ENCODE measurements at places on chromosomes 6 and 20. TPM values are rescaled to one million over a fixed set of nuclear protein-coding genes. Genes with fewer than 3 reads are reported as not detected.

GRCh38 chr6:50939931-50940330, 121.3 kb downstream of the TFAP2B start:
- DNase-seq = no peak

Gene PSORS1C1
- 6.8 TPM for polyA plus RNA-seq

DNA sequence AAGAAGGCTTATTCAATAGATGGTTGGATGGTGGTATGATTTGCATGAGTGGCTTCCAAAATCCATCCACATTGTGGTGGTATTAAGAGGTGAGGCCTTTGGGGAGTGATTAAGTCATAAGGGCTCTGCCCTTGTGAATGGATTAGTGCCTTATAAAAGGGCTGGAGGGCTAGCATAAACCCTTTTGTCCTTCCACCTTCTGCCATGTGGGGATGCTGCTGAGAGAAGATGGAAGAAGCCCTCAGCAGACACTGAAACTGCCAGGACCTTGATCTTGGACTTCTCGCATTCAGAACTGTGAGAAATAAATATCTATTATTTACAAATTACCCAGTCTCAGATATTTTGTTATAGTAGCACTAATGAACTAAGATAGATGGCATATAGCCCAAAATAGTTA, 27.8 kb upstream of the SRPK1 start:
- DNase-seq = no peak

- no peak for DNase-seq
These were observed 245.9 kb upstream of the FOXQ1 start for GRCh38 chr6:1065986-1066385.

DNA sequence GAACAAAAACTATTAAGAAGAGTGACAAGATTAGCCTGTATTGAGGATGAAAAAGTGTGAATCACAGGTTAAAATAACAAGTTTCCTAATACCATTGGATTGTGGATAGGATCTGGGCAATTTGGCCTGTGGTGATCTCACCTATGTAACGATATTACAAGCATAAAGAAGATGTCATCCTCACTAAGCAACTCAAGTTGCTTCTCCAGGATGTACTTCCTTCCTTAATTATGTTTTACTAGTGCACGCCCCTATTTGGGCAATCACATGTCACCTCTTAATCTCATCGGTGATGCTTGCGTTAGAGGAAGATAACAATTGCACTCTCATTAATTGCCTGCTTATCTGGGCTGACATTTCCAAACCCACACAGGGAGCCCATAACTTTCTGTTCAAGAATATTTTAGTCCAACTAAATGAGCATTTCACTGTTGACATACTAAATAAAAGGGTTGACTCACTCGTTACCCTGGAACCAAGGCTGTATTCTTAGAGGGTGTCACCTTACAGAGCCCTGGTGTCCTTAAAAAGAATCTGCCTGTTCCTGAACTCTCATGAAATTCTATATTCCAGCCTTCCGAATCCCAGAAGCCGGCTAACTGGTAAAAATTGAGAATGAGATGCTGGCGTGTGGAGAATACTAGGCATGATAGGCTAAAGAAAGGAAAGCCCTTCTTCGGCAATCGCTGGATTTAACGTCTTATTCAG, 88.2 kb upstream of the ATXN1 start:
- peak; percentile 26 for DNase-seq

DNA sequence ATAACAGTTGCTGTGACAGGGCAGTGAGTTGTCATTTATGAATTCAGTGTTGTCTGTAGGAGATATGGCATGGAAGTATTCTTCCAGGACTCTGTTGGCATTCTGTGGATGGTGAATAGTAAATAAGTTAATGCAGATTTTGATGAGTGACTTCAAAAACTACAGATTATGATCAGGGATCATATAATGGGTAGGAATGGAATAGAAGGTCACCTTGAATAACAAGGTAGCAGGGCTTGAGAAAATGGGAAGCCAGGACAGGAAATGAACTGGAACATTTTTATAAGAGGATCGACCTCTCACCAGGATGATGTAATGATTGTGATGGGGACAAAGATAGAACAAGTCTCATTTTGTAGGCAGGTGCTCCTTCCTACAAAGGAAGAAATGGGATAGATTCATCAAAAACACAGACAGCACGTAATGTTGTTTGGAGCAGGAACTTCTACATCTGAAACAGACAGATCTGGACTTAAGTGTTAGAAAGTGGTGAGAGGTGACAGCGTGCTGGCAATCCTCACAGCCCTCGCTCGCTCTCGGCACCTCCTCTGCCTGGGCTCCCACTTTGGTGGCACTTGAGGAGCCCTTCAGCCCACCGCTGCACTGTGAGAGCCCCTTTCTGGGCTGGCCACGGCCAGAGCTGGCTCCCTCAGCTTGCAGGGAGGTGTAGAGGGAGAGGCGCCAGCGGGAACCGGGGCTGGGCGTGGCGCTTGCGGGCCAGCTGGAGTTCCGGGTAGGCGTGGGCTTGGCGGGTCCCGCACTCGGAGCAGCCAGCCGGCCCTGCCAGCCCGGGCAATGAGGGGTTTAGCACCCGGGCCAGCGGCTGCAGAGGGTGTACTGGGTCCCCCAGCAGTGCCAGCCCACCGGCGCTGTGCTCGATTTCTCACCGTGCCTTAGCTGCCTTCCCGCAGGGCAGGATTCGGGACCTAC, 30.8 kb upstream of the SSR1 start:
- no peak for DNase-seq

DNA sequence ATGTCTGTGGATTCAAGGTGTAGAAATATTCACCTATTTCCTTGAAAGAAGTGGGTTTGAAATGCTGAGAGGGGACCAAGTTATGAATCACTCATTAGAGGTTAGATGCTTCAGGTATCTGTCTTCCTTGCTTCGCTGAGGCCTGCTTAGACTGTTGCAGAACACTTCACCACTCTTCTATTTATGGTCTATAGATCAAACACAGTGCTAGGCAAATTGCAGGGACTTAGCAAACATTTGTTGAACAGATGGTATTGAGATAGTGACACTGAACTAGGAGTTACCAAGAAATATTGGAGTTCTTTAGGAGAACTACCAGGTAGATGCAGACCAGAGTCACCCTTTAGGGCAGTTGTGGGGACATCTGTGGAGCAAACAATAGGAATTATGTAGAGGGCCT, 123.8 kb downstream of the RFPL4B start:
- DNase-seq = no peak

DNA sequence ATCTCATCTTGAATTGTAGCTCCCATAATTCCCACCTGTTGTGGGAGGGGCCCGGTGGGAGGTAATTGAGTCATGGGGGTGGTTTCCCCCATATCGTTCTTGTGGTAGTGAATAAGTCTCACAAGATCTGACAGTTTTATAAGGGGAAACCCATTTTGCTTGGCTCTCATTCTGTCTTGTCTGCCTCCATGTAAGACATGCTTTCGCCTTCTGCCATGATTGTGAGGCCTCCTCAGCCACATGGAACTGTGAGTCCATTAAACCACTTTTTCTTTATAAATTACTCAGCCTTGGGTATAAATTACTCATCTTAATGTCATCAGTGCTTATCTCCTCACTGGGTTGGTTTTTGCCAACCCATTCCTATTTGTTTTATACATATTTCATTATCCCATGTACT, 142.0 kb upstream of the GMDS start:
- no peak for DNase-seq

DNA sequence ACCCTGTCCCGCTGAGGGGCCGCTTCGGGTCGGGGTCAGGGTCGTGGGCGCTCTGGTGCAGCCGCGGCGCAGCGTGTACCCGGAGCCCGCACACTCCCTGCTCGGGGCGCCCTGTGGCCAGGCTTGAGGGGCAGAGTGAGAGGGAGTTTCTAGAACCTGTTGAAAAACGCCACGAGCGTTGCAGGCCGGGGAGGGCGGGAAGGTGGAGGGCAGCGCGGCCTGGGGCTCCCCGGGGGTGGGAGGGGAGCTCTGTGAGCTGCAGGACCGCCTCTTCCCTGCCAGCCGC, 539 bp upstream of the BHLHE23 start:
- no peak for DNase-seq

DNA sequence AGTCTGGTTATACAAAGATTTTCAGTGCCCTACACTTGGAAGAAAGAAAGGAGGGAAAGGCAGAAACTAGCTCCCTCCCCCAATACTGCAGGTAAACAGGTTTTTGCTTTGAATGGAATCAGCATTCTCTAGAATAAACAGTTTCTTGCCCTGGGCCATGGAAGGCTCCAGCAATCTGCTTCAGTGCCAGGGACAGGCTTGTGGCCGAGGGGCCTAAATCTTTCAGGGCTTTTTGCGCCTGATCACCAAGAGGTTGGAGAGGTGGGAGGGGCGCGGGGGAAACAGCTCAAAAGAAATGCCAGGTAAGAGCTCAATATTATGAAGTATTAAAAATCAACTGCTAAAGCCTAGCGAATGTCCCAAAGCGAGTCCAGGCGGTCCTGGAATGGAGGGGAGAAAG, 23.8 kb downstream of the TFAP2B start:
- DNase-seq = no peak

DNA sequence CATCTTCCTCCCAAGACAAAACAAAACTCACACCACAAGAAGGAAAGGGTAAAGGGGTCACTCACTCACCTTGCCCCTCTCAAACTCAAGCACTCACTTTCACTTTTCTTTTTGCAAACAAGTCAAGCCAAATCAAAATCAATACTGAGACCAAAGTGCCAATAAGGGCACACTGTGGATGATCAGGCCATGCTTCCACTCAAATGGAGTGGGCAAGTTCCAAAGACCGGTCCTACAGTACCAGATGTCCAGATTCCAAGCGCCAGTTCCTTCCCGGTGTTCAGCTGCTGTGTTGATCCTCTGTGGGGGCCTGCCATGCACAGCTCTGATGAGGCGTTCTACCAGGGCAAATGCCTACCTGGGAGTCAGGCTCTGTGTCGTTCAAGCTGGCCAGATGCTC, 162.6 kb upstream of the GRIK2 start:
- DNase-seq = no peak

DNA sequence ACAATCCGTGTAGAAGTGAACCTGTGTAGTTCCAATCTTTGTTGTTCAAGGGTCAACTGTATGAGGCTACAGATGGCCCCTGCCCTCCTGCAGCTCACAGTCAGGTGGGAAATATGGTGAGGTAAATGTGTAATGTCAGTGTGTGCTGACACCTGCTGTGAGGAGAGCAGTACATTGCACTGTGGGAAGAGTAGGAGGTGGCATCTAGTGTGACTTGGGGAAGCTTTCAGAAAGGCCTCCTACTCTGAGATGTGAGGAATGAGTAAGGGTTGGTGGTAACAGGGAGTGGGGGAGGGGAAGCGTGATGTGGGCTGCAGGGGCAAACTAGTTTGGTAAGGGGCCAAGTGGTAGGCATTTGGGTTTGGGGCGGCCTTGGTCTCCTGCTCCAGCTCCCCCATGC, 188.8 kb downstream of the FARS2 start:
- no peak for DNase-seq

DNA sequence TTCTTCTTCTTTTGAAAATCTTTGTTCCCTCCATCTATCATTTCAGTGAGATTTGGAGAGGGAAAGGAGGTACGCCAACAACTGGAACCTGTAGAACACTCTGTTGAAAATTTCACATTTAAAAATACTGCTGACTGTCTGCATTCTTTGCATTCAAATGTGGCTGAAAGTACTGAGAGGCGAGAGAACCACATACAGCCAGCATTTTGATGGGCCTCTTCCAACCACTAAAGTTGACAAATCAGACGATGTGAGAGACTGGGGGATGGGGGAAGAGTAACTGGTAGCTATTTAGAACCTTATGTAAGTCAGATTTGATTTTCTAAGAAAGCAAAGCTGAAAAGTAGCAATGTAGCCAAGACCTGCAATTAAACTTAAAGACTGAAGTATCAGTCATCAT, 77.5 kb downstream of the FKBP5 start:
- DNase-seq = no peak

DNA sequence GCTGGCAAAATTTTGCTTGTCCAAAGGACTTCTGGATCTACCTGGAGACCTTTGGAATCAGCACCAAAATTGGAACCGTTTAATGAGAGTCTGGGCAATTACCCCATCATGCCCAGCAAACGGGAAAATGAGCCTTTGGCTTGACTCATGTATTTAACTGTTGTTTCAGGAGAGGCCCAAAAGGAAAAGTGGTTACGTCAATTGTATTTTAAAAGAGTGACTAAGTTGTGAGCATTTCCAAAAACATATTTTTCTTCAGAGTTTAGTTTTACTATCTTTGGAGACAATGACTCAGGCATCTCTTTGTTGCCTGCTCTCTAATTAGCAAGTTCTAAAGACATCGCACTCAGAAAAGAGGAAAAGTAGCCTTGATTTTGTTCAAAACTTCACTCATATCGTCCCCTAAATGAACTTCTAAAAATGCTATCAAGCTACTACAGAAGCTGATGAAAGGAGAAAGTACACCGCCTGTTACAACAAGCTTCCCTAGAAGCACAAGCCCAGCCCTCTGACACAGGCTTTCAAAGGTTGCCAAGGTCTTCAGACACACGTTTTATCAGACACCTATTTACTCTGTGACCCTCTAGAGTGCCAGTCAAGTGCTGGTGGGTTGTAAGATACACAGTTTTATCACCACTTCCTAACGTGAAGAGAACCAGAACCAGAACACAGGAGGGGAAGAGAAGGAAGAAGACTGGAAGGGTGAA, 146.2 kb downstream of the TBX18 start:
- no peak for DNase-seq

Gene ID4
- polyA plus RNA-seq = 50.2 TPM

DNA sequence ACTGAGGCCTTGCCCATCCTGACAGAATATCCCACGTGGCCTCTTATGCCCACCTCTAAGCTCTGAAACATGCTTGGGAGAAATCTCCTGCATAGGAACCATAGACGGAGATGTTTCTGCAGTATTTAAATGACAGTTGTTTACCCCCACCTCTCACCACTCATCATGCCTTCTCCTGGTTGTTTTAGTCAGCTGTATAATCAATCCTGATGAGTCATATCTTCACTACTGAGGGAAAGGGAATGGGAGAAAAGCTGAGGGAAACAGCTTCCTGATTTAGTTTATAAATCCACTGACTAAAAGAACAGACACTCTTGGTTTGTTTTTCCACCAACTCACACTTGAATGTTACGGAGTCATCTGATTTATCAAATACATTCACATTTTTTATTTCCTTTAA, 113.2 kb upstream of the TENT5A start:
- DNase-seq = no peak

Measured in urinary bladder (tissue), 4 donors.